Posterior vena cava (tissue), 2 donors: ENCODE measurements at places on chromosomes 2 and 18. TPM values are rescaled to one million over a fixed set of nuclear protein-coding genes. Genes with fewer than 3 reads are reported as not detected.

Gene EHBP1
- total RNA-seq = 64.6 TPM

GRCh38 chr2:181170256-181170655 is 189.9 kb downstream of the UBE2E3 start:
- no peak for DNase-seq

DNA sequence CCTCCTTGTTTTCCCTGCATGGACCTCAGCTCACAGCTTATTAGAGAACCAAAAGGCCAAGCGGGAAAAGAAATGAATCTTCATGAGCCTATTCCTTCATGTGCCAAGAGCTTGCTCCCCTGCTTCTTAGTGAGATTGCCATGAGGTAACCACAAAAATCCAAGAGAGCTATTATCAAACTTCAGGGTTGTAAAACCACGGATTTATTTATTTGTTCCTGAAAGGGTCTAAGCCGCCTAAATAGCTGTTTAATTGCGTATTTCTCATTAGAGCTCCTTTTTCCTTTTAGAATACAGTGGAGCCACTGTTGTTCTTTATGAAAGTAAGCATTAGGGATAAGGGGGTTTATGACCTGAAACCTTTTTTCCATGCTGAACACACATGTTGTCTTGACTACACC is 58.0 kb downstream of the SRD5A2 start:
- no peak for DNase-seq

DNA sequence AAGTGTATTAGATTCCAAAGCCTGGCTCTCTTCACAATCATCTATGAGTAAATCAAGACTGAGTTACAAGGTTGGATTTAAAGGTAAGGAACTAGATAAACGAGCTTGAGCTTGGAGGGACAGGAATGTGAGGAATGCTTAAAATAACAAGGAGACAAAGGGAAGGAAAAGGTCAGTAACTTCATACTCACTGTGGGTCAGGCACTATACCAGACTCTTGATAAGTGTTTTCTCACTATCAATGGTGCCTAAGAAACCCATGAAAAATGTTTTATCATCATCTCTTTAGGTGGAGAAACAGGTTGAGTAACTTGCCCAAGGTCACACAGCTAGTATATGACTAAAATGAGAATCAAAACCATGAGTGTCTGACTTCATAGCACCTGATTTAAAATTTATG is 212.1 kb downstream of the CDH2 start:
- DNase-seq = no peak

- no peak for DNase-seq
Measured at GRCh38 chr2:218060950-218061660, 7.9 kb upstream of the RUFY4 start.

DNA sequence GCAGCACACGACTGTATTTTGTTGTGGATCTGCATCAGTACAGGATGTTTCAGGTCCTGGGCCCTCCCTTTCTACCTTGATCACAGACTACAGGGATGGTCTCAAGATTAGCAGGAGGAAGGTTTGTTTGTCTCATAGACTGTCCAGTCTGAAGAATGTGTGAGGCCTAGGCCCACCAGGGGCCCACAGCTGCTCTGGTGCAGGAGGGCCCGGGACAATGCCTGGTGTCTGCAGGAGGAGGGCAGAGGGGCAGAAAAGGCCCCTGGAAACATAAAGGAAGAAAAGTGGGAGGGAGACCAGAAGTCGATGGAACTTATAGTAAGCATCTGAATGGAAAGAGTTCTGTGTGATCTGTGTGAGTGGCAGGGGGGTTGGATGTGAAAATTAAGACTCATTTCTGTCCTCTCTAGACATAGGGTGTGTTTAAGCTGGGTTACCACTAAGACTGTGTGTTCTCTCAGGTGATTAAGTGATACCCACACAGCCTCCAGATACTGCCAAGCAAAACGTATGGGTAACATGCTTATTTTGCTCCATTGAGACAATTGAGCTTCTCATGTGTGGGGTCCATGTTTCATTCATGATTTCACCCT is 33.4 kb upstream of the LPIN2 start:
- no peak for DNase-seq

DNA sequence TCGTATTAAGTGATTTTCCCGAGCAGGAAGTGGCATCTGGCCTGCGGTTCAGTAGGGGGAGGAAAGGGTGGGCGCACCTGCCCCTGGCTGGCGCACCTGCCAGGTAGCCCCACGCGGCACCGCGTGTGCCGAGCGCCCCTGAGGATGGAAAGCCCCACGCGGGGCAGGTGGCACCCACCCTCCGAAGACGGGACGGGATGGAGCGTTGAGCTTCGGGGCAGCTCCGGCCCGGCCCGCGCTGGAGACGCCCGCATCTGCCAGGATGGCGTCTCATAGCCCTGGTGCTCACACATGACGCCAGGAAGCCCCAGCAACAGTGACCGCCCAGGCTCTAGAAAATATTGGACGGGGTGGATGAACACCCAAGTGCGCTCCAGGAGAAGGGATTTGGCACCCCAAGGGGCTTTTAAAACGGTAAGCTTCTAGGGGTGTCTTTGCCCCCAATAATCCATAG is 2.5 kb upstream of the NFATC1 start:
- DNase-seq = peak; percentile 88

- no peak for DNase-seq
Measured at GRCh38 chr18:61963705-61964104, 70.9 kb upstream of the RNF152 start.

DNA sequence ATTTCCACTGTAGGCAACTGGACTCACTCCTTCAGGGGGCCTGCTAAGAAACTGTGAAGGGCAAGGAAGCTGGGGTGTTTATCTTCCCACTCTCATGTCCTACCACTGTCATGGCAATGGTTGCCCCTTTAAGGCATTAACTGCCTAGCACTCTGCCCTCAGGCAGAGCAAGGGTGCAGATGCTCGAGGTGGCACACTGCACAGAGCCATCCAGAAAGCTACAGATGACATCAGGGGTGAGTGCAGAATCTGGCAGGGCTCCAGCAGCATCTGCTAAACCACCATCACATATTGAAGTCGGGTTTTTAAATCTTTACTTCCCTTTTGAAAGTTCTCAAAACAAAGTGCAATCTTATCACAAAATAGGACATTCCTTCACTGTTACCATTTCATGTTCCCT is 75.4 kb downstream of the RAPGEF4 start:
- DNase-seq = no peak

DNA sequence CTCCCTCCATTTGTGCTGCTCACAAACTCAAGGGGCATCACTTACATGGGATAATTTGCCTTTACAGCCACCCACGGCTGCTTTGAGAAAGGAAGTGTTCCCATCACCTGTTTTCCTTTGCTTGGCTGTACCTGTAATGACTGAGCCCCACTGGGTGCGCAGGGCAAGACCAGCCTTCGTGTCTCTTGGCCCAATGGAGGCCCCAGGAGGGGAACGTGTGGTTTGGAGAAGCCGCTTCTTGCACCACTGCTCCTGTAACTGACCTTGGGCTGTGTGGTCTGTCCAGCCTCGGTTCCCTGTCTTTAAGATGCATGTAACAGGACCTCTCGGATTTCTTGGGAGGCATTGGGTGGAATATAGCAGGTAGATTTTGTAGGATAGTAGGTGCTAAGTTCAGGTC is 41.1 kb downstream of the LDLRAD4 start:
- peak; percentile 68 for DNase-seq

- peak; percentile 61 for DNase-seq
Measured at GRCh38 chr2:239429473-239430350, 28.9 kb upstream of the HDAC4 start.

- no peak for DNase-seq
Measured at GRCh38 chr18:72122103-72122502, 422.0 kb downstream of the CBLN2 start.

DNA sequence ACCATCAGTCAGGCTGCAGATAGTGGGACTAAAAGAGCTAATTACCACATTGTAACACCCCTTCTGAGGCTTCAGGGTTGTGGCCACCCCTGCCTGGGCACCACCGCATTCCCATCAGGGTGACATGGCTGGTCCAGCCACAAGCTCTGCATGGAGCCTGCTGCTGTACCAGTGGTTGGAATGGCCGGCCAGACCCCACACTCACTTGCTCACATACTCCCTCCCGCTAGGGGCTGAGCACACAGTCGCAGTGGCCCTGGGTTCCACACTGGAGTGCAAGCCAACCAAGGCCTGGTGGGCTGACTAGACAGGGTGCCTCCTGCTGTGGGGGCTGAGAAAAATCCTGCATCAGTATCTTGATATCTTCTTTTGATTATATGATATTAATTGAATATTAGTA is 182.8 kb upstream of the STK17B start:
- DNase-seq = no peak

DNA sequence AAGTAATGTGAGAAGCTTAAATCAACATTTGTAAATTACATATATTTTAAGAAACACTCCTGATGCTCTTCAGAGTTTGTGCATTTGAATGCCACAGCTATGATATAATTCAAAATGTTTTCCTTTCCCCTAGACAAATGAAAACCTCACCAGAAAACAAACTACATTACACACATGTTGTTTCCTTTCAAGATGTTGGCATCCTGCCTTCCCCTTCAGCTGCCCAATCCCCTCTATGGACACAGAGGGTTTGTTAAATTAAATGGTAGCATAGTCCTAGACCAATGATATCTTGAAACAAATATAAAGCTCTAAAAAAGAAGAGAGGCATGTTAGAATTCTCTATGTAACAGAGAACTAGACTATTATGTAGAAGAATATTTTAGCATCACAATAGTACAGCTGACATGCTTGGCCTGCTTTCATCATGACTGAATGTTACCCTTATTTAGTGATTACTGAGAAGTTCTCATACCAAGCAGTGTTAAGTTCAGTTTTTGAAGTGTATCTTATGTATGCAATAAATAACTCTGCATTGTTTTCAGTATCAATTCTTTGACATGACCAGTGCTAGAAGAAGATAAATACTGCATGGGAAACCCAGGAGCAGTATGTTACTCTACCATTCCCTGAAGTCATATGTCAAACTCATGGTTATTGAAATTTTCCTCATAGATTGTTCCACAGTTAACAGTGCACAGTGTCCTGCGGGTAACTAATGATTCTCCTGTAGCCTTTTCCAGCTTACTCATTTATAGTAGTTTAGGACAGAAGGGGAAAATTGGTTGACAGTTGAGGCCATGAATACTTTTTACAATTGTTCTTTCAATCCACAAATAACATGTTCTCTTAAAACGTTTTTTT is 316.3 kb upstream of the KCNJ3 start:
- DNase-seq = no peak

DNA sequence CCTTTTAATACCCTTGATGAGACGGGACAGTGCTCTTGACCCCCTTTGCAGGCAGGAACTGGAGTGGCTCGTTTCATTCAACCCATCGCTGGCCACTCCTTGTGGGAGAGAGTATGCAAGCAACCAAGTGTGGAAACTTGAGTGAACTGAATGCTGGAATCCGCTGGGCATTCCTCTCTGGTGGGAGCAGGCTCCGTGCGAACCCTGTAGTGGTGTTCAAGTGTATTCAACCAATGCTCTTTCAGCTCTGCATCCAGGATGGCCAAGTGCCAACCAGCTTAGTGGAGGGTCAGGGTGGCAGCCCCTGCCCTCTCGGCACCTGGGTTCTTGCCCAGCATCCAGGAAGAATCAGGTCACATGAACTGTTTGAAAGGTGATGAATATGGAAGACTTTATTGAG is 3.3 kb upstream of the ACADL start:
- DNase-seq = no peak

DNA sequence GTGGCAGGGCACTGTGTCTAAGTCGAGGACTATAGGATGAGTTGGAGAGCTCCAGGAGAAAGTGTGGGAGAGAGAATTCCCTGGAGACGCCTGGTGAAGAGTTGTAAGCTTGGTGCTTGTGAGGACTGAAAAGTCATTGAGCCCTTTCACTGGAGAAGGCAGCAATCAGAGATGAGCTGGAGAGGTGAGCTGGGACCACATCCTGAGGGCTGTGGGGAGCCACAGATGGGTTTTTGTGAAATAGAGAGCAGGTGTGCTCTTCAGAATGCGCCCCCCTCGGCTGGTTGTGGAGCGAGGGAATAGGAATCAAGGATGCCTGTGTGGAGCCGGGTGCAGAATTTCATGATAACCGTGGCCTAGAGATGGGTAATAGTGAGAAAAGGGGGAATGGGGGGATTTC is 224.3 kb downstream of the KLHL29 start:
- DNase-seq = no peak

DNA sequence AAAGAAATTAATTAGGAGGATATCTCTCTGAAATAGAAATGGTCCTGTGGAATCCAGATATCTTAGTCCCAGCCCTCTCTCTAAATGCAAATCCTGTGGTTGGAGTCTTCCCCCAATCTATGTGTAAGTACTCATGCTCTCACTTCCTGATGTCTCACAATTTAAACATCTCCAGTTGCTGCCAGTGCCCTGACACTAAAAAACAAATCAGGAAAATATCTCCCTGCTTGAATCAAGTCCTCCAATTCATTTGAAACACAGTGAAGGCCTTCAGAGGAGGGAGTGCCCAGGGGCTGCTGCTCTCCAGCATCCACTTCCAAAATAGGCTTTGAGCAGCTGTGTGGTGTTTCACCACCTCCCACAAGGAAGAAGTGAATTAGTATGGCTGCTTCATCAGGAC is 413.8 kb downstream of the RAD51AP2 start:
- no peak for DNase-seq

DNA sequence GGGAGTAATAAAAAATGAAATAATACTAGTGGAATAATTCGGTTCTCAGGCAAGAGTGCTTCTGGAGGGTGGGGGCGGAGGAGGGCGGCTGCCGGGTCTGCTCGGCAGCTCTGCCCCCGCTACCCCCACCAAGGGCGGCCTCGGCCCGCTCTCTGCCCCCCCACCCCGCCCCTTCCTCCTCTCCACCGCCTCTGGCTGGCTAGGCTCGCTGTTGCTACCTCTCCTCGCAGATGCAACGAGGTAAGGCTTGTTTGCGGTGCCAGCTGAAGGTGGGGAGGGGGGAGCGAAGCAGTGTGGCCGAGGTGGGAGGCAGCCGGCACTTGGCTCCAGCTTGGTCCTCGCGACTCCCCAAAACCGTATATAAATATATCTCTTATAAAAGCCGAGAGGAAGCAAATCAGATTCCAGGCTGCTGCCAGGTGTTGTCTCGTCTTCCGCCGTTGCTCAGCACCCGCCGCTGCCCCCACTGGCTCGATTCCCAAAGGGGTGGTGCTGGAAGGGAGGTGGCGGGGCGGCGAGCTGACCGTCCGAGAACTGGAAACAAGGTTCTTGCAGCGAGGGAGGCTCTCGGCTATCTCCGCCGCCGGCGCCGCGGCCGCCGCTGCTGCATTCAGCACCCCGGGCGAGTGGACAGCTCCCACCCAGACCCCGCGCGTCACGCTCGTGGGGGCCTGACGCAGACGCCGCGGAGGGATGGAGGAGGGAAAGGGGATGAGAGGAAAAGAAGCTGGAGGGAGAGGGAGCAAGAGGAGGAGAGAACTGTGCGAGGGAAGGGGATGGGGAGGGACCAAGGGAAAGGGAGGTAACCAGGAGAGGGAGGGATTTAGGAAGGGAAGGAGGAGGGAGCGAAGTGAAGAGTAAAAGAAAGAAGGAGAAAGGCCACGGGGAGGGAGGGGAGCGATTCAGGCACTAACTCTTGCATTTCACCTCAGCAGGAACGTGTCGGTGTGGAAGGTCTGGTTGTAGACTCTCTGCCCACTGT is at the start of gene MARCHF4:
MARCHF4 (minus strand) TSS at position 763 of the 982 bp plus-strand sequence. CDS start 2,223 bp downstream, outside the sequence.
- DNase-seq = peak; percentile 93
